ENCODE measurements at places on chromosomes 13 and 19.

GRCh38 chr13:46385946-46386345, 1.1 kb downstream of the RUBCNL start:
- DNase-seq: no peak

- DNase-seq: no peak
Observed at GRCh38 chr13:33259296-33259695, 26.3 kb downstream of the STARD13 start.

DNA sequence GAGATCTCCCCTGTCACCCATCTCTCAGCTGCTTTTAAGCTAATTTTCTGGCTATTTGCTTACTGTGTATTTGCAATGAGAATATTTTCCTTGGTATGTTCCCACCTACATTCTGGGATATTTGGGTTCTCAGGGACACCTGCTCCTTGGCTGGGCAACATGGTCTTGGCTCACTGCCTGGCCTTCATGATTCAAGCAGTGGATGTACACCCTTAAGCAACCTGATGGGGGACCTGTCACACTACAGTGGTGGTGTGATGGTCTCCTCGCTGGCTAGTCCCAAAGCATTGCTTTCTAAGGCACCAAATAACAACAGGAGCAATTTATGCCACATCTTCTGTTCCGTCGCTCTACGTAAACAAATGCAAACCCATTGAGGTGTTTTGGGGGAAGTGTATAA, 35.3 kb upstream of the RFC3 start:
- no peak for DNase-seq

- DNase-seq: no peak
Observed at GRCh38 chr19:20197747-20198146, 30.7 kb downstream of the ZNF486 start.

- no peak for DNase-seq
Observed at GRCh38 chr13:48175185-48175584, 57.8 kb upstream of the ITM2B start.

All from fibroblast of skin of right quadriceps (primary cell).